ENCODE measurements at places on chromosomes 4 and X.

DNA sequence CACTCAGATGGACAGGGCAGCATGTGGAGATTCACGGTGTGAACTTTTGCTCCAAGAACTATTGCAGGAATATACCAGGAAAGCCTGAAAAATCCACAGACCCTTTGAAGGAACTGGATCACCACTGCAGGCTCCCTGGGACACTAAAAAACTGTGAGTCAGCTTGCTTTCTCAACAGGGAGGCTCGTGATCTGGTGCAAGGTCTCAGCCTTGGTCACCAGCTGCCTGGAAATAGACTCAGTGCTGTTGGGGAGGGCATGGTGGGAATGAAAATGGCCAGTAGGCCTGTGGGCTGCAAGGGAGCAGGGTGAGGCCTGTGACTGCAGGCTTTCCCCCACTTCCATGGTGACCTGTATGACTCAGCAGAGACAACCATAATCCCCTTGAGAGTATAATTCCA, 426.4 kb upstream of the RPS6KA3 start:
- DNase-seq = no peak

DNA sequence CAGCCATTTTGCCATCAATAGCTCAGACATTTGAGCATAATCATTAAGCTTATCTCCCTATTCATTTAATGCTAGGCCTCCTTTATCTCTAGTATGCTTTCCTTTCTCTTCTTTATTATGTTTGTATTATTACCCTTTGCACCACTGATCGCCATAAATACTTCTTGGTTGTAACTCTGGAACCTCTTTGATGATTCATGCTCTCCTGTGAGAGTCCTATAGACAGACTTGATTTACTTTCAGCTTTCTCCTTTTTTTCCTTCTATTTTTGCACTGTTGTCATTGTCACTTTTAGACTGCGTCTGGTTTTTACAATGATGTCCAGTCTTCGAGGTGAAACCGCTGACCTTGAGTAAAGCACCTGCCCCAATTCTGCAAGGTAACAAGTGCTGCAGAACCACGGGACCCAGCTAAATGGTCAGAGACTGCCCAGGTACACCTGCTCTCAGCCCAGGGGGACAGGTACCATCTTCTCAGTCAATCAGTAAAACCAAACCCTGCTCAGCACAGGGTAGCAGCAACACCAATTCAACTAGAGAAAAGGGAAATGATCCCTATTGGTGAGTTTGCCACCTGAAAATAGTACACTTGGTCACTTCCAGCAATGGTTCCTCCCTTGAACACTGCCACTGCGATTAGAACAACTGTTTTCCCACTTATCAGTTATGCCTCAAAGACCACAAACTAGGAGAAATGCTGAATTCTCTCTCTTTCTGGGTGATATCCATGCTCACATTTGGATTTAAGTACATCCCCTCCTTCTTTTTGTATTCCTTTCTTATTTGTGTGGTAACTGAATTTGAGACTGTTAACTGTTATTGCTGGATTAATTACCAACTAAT, 125.1 kb downstream of the MAML3 start:
- no peak for DNase-seq

DNA sequence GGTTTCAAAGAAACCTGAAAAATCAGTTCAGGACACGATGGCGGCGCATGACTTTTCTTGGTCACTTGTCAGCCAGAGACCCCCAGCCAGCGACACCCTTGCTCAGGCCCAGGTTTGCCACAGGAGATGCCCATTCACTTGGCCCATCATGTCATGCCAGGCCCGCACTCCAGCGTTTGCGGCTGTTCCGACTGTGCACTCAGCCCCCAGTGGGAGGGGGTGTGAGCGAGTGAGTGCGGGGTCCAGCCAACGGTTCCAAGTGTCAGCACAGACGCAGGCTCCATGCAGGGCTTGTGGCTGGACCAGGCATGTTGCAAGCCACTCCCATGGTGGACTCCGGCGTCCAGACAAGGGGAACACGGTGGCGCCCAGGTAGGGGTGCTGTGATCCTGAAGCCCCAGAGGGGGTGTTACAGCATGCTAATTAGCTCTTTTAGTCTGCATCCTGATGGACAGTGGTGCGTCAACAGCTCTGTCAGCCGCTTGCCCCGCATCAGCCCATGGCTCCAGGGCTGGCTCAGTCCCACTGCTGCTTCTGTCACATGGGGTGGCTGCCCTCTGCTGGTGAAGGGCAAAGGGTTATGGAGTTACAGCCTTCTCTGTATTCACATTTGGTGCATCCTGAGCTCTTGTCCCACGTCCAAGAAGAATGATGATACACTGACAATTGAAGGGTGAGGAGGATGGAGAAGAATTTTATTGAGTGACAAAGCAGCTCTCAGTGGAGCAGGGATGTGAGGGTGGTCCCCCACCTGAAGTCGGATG, 3.7 kb upstream of the MAEA start:
- DNase-seq = no peak

DNA sequence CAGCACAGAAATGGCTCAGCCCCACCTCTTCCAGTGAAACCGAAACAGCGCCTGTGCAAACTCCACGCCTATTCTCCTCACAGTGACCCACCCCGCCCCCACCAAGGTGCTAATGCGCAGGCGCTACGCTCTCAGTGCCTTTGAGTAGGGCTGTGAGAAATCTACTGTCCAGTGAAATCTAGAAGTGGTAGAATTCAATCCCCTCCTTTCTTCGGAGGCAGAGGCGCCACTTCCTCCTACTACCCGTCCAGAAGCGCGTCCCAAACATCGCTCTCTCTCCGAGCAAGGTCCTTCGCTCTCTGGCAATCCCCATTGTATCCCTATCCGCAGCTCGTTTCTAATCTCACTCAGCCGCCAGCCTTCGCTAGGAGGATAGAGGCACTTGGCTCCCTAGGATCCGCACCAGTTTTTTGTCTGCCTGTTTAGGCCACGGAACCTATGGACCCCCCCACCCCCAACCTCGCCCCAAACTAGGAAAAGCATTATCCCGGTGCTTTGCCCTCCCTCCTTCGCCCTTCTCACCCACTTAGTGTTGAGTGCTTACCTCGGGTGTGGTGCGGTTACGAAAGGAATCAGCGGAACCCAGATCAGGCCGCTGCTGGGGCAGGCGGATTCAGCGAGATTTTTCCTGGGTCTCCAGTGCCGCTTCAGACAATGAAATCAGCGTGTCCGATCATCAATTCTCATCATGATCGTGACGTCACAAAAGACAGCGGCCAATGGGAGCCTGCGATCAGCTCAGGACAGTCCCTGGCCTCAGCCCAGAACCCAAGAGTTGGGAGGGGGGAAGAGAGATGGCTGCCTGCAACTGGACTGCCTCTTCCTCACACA, at the start of gene HDX:
Gene HDX (minus strand): TSS at position 656 of the 831 bp plus-strand sequence. CDS start 27,056 bp downstream, outside the sequence.
- peak; percentile 41 for DNase-seq

- DNase-seq = no peak
These were observed 2.5 kb upstream of the TMEM47 start for GRCh38 chrX:34659575-34659974.

- no peak for DNase-seq
These were observed 76.7 kb downstream of the NLGN4X start for GRCh38 chrX:6151971-6152370.

- DNase-seq = peak; percentile 5
These were observed 6.2 kb upstream of the IQSEC2 start for GRCh38 chrX:53287493-53288138.

DNA sequence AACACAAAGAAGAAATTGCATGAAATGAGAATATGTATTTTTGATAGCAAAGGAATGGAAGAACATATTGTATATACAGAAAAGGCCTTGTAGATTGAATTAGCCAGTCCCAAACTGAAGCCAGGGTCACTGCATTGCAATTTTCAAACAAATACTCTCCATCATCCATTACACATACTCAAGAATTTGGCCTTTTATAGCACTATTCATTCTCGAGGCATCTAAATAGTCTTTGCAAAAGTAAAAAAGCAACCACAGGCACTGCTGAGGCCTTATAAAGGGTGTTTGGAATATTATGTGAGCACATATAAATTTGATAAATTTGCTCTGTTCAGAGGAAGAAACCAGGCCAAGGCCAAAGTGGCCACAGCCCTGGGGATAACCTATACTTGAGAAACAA, 123.0 kb downstream of the ZNF827 start:
- DNase-seq = no peak

- no peak for DNase-seq
These were observed 89.9 kb downstream of the CEP135 start for GRCh38 chr4:56038487-56039162.

GRCh38 chr4:60562334-60562733, 637.8 kb upstream of the ADGRL3 start:
- no peak for DNase-seq

Data from stimulated activated CD4-positive, alpha-beta T cell treated with anti-CD3 and anti-CD28 coated beads, Interleukin-4, amount 100 ng/mL, for 4 hours (primary cell).